ENCODE measurements at places on chromosomes 5 and 9. TPM values are rescaled to one million over a fixed set of nuclear protein-coding genes. Genes with fewer than 3 reads are reported as not detected.

DNA sequence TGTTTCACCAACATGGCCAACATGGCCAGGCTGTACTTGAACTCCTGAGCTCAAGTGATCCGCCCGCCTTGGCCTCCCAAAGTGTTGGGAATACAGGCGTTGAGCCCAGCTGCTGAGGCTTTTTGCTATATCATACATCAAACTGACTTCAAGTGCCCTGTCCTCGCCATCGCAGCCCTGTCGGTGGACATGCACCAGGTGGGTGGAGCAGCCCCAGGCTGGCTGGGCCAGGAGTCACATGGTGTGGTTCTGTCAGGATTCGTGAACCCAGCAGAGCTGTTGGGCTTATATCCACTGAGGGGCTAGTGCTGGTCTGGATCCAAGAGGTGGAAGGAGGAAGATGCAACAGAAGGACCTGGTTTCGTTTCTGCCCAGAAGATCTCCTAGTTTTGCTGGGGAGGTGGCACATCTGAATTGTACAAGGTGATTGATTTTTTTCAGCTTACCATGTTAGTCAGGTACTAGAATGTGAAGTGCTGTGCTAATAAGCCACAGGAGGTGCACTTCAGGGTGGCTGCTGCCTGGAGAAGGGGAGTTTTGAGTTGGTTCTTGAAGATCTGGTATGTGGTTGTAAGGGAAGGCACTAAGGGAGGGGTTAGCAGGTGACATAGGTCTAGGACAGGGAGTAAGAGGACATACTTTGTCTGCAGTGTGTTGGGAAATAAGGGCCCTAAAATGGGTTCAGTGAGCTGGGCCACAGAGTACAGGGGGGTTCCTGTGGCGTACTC lies 16.1 kb downstream of the PCBD2 start:
- no peak for DNase-seq

- no peak for DNase-seq
Measured at GRCh38 chr9:18849890-18850677, 182.9 kb downstream of the SAXO1 start.

GRCh38 chr9:122403381-122404000 lies 32.7 kb downstream of the PTGS1 start:
- DNase-seq, result no peak

Gene RELL2
- 6.2 TPM for total RNA-seq

Gene ANKH
- total RNA-seq, result 42.4 TPM

Data from dermis microvascular lymphatic vessel endothelial cell (primary cell).